Kidney epithelial cell (primary cell): ENCODE measurements at places on chromosomes 6 and 20.

- DNase-seq: no peak
Observed at GRCh38 chr20:33250666-33251065, 14.9 kb downstream of the BPIFA1 start.

- DNase-seq: no peak
Observed at GRCh38 chr6:31299947-31300346, 28.1 kb upstream of the HLA-C start.

GRCh38 chr6:145028144-145028818 is 707.0 kb downstream of the EPM2A start:
- no peak for DNase-seq

GRCh38 chr20:59794555-59794954 is 138.9 kb downstream of the SYCP2 start:
- DNase-seq: no peak

DNA sequence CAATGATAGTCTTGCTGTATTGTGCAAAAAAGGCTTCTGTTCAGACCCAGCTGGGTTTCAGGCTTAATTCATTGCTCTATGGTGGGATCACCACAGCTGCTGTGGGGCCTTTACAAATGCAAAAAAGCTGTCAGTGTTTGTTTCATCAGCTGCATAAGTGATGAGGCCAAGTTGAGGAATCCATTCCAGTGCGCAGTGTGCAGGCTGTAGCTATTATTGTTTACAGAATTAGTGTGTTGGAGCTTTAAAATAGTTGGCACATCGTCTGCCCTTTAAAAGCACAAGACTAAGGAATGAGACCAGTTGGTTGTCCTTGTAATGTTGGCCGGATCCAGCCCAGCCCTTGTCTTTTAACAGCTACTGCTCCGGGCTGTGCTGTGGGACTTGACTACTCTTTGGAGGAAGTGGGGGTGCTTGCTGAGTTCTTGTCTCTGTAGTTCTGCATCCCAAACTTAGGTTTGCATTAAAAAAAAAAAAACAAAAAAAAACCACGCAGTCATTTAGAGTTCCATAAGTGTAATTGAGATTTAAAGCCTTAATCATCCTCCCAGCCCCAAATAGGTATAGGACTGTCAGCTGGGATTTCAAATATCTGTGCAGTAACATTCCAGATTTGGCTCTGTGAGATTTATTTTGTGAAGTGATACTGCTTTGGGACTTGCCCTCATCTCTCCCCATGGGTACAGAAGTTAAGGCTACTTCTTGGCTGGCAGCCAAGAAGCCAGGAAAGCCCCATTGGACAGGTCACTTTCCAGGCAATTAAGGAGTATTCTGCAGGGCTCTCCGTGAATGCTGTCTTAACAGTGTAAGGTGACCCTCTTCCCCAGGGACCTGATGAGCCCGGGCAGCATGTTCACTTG is 19.3 kb downstream of the JARID2 start:
- no peak for DNase-seq

DNA sequence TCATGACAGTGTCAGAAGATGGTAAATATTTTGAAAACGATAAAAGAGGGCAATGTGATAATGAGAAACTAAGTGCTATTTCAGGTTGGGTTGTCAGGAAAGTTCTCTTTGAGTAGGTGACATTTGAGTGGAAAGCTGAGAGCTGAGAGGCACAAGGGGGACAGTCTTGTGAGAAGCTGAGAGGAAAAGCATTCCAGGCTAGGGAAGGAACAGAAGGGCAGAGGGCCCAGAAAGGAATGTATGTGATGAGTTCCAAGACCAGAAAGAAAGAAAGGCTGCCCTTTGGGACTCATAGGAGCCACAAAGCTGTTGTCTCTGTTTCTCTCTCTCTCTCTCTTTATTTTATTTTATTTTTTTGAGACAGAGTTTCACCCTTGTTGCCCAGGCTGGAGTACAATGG is 7.6 kb upstream of the RNF182 start:
- DNase-seq: no peak

DNA sequence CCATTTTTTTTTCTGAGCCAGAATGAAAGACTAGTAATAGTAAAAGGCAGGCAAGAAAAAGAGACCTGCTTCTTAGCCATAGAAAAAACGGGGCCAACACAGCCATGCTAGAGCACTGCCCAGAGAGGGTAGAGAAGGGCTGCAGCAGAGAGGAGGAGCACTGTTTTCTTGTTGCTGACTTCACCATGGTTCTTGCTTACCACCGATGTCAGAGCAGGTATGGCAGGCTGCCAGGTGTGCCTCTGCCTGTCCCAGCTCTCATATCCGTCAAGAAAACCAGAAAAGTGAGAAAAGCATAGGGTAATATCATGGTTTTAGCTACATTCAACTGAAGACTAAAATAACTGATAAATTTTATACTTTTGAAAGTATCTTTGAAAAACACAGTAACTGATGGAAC is 60.7 kb downstream of the DTNBP1 start:
- no peak for DNase-seq
